ENCODE measurements at places on chromosomes 12 and 14. TPM values are rescaled to one million over a fixed set of nuclear protein-coding genes. Genes with fewer than 3 reads are reported as not detected.
A peak's percentile ranks its signal among the peaks of the same experiment; 100 is the strongest.

CLECL1 gene
- polyA plus RNA-seq, result 3.5 TPM

DNA sequence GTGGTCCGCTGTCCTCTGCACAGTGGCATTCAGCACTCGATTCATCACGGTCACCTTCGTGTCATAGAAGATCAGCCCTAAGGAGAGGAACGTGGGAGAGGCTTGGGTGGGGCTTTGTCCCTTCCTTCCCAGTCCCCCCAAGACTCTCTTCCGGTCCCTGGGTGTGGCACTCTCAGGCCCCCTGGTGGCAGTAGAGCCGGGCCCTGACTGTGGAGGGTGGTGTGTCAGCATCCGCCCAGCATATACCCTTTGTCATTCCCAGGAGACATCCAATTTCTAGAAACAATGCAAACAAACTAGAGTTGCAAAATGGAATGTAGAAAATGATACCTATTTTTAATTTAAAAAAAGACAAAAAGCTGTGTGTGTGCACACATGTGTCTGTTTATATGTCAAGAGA lies 45.0 kb downstream of the TRAFD1 start:
- peak; percentile 3 for DNase-seq

GRCh38 chr14:61387076-61387475 lies 65.7 kb downstream of the PRKCH start:
- no peak for DNase-seq

- DNase-seq, result no peak
These were observed 4.1 kb downstream of the CIPC start for GRCh38 chr14:77102154-77102553.

DNA sequence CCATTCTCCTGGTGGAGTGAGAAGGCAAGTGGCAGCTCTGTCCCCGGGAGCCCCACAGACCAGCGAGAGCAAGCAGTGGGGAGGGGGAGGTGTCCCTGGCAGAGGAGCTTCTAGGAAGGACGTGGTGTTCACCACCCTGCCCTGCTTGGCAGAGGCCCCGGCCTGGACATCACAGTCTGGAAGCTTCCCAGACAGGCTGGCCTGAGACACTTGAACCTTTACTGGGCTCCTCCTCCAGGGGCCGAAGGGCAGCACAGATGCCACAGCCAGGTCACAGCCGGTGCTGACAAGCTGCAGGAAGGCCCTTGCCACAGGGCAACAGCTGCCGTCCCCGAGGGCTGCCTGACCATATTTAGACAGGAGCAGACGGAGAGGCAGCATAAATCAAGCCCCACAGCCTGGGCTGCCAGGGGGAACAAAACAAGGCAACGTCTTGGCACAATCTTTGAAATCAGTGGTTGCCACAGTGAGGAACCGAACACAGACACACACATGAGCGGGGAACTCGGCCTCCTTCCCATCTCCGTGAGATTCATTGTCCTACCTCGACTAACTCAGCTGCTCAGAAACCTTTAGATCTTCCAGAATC lies 28.5 kb downstream of the PRIMA1 start:
- DNase-seq, result no peak

- DNase-seq, result no peak
These were observed 123.4 kb downstream of the TTC7B start for GRCh38 chr14:90692826-90693225.

- peak; percentile 1 for DNase-seq
These were observed 227.7 kb upstream of the HMGA2 start for GRCh38 chr12:65596514-65597091.

- DNase-seq, result no peak
These were observed 914 bp upstream of the PACS2 start for GRCh38 chr14:105313381-105314286.

GRCh38 chr14:98498019-98498885 lies 773.7 kb downstream of the BCL11B start:
- no peak for DNase-seq

DNA sequence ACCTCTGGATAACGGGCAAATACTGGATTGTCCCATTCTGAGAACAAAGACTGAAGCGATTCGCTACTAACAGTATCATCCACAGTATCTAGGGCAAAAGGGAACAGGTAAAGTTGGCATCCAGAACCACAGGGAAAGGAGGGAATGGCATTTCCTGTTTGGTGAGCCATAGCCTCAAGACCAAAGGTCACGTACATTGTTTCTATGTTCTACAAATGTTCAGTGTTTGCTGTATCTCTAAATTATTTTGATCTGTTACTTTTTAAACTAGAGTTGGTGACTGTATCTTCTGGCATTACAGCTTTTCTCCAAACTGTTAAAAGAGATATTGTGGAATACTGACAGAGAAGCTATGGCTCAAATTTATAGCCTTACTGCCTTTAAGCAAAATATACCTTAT lies 9.7 kb downstream of the MLH3 start:
- no peak for DNase-seq

DNA sequence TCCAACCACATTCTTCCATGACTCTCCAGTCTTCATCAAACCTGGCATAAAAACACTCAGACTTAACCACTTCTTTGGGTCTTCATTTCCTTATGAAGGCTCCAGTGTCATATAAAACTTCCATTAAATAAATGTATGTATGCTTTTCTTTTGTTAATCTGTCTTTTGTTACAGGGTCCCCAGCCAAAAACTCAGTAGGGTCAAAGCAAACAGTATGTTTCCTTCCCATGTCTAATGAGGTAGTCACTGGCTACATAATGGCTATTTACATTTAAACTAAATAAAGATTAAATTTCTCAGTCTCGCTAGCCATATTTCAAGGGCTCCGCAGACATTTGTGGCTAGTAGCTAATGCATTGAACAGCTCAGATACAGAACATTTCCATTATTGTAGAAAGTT lies 40.1 kb upstream of the STAB2 start:
- no peak for DNase-seq

KLRF1 gene
- 1,807 TPM for polyA plus RNA-seq

- DNase-seq, result no peak
These were observed 72.4 kb downstream of the ATP2B1 start for GRCh38 chr12:89636052-89636775.

SYCP3 gene
- polyA plus RNA-seq, result 0.18 TPM
